ENCODE measurements at places on chromosomes 6 and 20. TPM values are rescaled to one million over a fixed set of nuclear protein-coding genes. Genes with fewer than 3 reads are reported as not detected.

- no peak for DNase-seq
Observed at GRCh38 chr20:42986143-42986773, 203.4 kb downstream of the PTPRT start.

- no peak for DNase-seq
Observed at GRCh38 chr20:51335329-51335841, 207.1 kb downstream of the NFATC2 start.

DNA sequence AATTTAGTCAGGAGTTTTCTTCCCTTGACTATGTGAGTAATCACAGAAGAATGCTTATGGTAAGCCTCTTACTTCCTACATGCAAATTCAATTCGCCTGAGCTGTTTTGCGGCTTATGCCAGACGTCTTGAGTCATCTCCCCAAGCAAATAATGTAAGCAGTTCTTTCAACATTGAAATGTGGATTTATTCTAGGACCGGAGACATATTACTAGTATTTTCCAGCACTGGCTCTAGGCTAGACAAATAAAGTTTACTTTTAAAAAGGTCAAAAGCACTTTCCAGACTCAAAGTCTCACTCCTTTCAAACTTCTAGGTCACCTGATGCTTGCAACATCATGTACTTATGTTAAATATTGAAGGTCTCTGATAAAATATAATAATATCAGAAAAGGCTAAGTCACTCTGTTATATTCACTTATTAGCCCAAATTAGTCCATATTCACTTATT lies 38.1 kb upstream of the NOX3 start:
- DNase-seq = no peak

- no peak for DNase-seq
Observed at GRCh38 chr20:41425180-41425884, 58.7 kb upstream of the EMILIN3 start.

DNA sequence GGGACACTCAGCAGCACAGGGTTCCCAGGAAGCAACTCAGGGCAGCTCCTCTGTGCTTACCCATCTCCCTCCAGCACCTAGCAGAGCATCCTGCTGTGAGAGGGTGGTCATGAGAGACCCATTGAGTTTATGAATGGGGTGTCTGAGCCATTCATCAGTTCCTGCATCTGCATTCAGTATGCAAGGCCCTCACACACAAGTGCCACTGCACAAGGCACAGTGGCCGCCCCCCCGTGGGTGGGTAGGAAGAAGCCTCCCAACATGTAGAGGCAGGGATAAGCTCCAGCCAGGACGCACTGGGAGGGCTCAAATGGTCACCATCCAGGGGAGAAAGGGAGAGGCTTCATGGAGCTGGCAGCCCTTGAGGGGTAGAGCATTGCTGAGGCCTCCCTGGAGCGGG lies 43.0 kb downstream of the FOXP4 start:
- no peak for DNase-seq

DNA sequence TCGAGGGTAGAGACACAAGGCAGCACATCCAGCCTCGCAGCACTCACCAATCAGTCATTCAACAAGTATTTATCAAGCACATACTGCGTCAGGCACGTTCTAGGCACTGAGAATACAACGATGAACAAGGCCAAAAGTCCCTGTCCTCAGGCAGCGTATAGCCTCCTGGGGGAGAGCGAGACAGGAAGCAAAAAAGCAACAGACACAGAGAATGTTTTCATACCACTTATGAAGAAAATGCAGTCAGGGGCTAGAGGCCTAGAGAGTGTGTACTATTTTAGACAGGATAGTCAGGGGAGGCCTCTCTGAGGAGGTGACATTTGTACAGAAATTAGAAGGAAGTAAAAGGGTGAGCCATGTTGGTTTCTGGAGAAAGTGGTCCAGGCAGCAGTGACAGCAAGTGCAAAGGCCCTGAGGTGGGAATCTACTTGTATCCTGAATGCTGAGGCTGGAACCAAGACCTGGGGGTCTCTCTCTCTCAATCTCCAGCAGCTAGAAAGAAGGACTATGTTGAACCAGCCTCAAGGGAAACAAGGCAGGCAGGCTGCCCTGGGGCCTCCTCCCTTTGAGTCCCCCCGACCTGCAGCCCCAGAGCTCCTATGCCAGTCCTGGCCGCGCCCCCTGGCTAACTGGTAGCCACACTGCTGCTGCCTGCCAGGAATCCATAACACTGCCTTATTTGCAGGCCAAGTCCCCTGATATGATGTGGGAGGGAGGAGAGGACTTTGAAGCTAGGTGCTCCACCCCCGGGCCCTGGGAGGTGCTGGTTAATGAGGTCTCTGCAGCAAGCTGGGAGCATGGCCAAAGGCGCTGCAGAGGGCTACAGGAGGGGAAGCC lies 151.2 kb downstream of the GRM4 start:
- DNase-seq = no peak

DNA sequence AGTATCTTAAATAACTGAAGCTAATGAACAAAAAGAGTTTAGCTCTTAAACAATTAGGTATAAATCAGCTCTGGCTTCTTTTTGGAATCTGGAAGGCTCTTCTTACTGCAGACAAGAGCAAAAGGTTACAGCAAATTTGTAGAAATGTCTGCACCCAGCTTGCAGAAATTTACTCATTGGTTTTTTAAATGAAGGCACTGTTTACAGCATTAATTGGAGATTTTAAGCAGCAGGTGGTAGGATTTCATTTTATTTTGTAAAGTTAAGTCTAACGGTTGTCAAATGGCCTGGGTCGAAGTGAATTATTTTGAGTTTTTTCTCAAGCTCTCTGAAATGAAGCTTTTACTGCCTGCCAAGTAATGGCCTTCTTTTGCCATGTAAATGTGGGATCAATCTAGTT lies 102.1 kb downstream of the NRSN1 start:
- DNase-seq = no peak

HLA-DRA gene
- total RNA-seq = 87.3 TPM

DNA sequence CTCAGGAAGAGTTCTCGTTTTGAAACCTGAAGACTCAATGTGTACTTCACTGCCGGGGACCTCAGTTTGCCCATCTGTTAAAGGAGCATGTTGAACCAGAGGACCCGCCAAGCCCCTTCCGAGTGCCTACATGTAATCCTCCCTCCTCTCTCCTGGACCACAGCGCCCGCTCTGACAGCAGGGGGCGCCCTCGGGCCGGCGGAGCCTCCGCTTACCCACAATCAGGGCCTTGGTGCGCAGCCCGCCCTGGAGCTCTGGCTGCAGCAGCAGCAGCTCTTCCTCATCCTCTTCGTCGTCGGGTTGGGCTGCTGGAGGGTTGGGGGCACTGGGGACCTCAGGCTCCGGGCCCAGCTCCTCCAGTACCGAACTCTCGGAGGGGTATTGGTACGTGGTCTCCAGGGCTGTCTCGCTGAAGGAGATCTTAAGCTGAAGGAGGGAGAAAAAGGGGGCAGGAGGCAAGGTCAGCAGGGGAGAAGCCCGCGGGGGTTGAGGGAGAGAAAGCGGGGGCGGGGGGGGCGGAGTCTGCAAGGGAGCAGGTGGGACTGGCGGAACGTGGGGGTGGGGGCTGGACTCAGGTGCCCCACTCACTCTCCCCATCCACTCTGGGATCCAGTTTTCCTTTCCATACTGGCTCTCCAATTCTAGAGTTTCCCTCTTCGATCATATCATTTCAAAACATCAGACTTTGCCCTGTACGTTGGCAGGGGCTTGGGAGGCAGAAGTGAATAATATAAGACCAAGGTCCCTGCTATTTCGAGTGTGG lies 6.3 kb upstream of the DHX16 start:
- peak; percentile 88 for DNase-seq

- peak; percentile 95 for DNase-seq
Observed at GRCh38 chr6:151763938-151764680, 43.4 kb upstream of the ESR1 start.

GRCh38 chr6:24899136-24899996 lies 36.4 kb downstream of the RIPOR2 start:
- DNase-seq = no peak

PNLDC1 gene
- total RNA-seq = 0.33 TPM

DNA sequence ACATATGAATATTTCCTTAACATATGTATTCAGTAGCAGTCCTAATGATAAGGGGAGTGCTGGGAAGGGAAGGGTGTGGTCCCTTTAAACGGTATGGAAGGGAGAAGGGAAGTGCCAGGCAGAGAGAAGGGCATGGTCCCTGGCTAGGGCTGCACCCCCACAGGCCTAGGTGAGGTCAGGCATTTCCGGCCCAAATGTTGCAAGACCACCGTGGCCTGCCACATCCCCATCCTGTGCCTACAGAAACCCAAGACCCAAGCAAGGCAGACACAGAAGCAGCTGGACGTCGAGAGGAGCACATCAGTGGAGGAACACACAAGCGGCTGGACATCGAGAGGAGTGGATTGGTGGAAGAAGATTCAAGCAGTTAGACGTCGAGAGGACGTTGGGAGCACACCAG lies 5.9 kb downstream of the RRAGD start:
- DNase-seq = no peak

DNA sequence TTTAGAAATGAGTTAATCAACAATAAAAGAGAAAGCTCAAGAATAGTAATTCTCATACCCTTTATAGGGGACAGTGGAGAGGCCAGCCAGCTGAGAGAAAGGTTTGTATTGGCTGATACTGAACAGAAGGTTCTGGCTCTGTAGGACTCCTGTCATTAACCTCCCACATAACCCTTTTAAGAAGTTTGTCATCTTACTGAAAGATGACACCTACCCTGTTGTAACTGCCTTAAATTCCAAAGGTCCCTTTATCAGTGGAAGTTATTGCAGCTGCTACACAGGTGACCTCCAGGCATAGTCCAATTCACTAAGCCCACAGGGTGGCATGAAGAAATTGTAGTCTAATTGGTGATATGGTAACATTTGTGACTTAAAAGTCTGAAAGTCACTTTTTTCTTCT lies 790.1 kb downstream of the TENT5A start:
- no peak for DNase-seq

NKX2-4 gene
- total RNA-seq = not detected

DNA sequence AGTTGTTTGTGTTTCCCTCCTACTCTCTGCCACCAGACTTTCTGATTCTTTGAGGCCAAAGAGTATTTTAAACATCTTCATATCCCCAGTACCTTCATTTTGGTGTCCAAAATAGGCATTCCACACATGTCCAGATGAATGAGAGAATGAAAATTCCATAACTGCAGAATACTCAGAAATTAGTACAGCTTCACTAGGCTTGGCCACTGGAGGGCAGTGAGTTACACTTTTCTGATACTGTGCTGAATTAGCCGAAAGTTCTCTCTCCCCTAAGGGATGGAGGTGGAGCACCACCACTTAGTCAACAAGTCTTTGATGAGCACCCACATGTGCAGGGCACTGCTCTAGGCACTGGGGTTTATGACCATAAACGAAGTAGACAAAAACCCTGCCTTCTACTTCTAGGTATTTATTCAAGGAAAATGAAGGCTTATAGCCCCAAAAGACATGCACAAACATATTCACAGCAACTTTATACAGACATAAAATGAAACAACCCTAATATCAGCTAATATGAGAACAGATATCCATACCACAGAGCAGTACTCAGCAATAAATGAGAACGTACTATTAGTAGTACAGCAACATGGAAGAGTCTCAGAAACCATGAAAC lies 46.1 kb upstream of the TMEM217 start:
- DNase-seq = no peak

ZBTB12 gene
- total RNA-seq = 3.5 TPM

PCNA gene
- total RNA-seq = 28.0 TPM

DNA sequence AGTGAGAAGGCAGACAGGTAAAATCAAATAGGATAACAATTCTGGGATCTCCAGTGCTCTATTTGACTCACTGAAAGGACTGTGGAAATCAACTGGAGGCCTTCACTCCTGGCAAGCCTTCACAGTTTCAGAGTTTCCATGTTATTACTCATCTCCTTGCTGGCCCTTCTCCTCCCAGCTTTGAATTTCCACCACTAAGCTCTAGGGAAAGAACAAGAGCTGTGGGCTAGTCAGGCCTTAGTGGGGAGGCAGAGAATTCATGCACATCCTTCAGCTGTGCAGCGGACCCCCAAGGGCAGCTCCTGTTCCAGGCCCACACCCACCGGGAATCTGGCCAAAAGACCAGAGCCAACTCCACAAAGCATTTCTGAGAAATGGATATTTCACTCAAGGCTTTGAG lies 26.0 kb downstream of the MYLIP start:
- DNase-seq = peak; percentile 46

DNA sequence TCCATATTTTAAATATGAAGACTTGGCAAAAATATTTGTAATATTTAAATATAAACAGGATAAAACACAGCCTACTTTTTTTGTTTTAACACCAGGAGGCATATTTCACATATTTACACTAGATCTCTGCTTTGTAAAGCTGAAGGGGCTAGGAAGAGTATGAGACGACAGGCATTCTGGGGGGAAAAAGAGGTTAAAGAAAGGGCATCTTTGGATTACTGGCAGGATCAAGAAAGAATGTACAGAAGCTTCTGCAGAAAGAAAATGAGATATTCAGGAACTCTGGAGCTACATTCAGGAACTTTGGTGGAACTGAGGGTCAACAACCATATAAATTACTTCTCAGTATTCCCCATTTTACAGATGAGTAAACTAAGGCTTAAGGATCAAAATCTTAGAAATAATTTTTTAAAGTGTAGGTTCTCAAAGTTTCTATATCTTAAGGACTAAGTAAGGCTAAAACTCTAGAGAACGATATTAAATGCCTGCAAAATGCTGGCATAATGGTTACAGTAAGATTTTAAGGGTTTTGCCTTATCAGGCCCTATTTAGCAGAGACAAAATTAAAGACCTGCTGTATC lies 156.5 kb downstream of the CDK19 start:
- DNase-seq = no peak

DNA sequence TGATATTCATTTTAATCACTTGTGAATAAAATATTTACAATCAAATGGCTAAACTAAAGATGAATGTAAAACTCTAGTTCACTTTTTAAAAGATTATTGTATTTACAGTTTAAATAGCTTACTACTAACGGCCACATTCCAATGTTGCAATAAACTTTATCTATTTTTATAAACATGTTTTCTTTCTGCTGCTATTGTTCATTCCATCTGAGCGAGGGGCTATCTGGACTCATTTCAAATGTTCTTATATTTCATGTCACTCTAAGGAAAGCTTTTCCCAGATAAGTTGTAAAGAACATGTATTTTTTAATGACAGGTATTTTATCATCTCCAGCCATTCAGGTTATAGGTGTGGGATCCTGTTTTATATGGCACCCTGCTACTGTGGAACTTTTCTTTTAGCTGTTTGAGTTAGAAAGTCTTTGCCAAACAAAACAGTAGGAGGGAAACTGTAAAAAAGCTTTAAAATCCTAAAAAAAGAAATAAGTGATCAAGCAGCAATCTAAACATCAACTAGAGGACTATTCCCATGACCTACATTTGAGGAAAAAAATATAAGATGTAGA lies 42.5 kb downstream of the HMGCLL1 start:
- DNase-seq = no peak

- no peak for DNase-seq
Observed at GRCh38 chr6:6803180-6803977, 214.9 kb downstream of the LY86 start.
